Right cardiac atrium (tissue), 5 donors: ENCODE measurements at places on chromosomes 13 and 19. TPM values are rescaled to one million over a fixed set of nuclear protein-coding genes. Genes with fewer than 3 reads are reported as not detected.

DNA sequence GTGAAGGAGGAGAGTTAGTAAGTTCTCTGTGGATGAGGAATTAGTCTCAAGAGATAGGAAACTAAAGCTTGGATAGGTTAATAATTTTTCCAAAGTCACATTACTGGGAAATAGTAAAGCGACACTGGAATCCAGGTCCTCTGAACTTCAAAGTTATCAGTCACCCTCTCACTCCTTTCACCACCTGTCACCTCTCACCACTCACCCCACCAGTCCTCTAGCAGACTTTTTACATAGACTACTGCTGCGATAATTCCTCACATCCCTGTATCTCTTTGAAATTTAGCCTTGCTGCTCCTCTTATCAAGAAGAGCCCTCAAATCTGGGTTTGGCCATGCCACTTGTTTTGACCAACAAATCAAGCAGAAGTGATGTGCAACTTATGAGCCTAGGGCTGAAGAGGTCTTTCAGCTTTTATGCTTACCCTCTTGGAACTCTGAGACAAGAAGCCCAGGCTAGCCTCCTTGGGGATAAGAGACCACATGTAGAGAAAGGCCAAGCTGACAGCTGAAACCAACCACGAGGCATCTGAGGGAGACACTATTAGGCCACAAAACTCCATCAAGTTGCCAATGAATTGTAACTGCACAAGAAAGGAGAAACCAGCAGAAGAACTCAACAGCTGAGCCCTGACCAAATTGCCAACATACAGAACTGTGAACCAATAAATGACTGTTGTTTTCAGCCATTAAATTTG, 41.2 kb downstream of the STARD13 start:
- DNase-seq, result no peak

DNA sequence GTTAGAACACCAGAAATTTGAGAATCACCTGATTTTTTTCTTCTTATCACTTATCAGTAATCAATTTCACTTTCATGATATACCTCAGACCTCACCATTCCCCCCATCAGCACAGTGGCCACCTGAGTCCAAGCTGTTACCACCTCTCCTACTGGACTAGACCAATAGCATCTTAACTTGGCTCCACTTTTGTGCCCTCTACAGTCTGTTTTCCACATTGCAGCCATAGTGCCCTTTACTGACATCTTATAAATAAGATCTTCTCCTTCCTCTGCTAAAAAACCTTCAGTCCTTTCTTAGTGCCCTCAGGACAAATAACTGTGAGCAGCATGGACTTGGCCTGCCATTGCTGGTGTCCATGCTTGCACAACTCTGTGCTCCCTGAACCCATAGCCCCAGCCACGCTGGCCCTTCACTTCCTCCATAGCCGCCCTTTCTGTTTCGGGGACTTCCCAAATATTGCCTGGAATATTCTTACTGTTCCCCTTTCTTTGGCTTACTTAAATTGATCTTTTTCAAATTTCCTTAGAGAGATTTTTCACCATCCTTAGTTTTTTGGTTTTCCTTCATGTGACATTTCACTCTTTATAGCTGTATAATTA, 380.8 kb downstream of the LMO7 start:
- no peak for DNase-seq

- DNase-seq, result no peak
These were observed 6.2 kb downstream of the ERVK3-1 start for GRCh38 chr19:58311345-58311865.

DNA sequence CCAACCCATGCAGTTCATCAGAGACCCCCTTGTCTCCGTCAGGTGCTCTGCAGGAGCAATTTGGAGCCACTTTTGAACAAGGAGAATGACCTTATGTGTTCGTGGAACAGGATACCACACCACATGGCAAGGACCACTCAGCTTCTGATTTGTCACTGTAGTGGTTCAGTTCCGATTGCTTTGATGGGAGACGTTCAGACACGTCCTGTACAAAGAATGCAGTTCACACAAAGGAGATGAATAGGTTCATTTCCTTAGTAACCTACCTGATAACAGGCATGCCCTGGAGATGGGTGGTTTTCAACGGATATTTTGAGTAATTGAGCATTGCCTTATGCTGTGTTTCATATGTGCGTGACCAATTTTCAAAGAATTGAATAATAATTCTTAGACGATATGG, 17.2 kb downstream of the FGF9 start:
- no peak for DNase-seq

- DNase-seq, result no peak
These were observed 2.3 kb downstream of the DDX39A start for GRCh38 chr19:14416817-14417231.

Gene NBEA
- 8.1 TPM for polyA plus RNA-seq
